ENCODE measurements at places on chromosomes 2 and 18.

DNA sequence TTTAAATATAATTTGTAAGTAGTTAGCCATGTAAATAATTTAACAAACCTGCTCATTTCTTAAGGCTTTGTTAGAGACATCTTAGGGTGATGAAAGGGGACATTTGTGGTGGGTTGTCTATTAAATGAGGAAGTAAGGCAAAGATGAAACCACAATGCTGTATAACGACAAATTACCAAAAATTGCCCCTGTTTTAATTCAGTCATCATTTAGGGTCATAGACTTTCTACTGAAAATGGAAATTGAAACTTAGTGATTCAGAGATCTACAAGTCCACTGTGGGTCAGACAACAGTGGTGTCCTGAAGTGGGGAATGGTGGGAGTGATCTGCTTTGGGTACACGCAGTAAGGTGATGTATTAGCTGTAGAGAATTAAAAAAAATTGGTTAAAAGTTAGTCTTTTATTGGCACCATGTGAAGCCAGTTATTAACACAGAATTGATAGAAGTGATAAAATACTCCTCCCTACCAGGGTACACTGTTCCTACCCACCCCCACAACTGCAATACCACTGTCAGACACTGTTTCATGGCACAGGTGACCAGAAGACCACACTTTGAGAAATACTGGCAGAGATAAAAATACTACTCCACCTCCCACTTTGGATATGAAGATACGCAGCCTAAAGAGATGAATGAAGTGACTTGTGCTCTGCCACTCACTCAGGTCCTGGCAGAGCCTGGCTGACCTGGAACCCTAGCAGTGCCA lies 13.4 kb downstream of the CERS6 start:
- DNase-seq = no peak

GRCh38 chr18:78780719-78781600 lies 198.7 kb upstream of the SALL3 start:
- DNase-seq = no peak

GRCh38 chr2:200515155-200515554 lies 5.3 kb upstream of the KCTD18 start:
- no peak for DNase-seq

DNA sequence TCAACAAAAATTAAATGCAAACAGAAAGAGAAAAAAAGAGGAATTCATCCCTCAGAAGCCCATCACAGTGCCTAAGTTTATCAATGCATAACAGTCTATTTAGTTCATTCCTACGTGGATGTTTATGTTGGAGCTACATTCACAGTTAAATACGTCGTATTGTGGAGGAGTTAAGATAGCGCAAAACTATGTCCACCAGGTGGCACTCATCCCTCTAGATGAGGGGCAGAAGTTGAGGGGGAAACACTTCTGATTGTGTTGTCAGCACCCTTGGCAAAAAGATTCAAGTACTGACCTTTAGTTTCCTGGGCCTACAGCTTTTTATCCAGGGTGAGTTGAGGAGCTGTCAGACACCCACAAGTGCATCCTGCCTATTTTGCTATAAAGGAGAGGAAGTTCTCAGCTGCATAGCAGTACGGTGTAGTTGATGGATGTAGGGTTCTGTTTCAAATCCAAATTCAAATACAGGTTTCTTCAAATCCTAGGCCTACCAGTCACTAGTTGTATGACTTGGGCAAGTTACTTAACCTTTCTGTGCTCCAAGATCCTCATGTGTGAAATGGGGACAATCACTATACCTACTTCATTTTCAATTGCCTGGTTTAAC lies 26.8 kb upstream of the MYO1B start:
- peak; percentile 46 for DNase-seq

DNA sequence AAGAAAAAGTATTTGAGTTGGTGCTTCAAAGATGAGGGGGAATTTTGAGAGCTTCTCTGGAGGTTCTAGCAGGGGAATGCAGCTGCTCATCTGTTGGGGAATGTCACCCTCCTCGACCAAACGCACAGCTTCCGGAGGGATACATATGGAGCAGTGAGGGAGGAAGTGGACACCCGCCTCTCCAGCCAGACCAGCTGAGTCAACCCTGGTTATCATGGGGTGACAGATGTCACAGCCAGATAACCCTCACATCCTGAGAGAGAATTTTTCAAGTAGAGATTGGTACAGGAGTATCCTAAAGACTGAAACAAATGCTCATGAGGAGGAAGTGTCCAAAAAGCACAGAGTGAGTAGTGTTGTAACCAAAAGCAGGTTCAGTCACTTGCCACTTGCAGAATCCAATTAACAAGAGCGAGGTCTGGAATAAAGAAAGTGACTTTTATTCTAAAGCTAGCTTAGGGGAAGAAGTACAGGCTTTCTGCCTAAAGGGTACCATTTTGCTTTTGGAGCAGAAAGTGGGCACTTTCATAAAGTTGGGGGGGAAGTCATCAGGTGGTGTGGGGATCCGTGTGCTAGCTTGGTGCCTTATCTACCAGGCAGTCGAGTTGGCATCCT lies 395.2 kb downstream of the RAD51AP2 start:
- DNase-seq = no peak
